CD4-positive, alpha-beta T cell treated with Interleukin-4 for 1 hour (primary cell): ENCODE measurements at places on chromosomes 2 and 18.

DNA sequence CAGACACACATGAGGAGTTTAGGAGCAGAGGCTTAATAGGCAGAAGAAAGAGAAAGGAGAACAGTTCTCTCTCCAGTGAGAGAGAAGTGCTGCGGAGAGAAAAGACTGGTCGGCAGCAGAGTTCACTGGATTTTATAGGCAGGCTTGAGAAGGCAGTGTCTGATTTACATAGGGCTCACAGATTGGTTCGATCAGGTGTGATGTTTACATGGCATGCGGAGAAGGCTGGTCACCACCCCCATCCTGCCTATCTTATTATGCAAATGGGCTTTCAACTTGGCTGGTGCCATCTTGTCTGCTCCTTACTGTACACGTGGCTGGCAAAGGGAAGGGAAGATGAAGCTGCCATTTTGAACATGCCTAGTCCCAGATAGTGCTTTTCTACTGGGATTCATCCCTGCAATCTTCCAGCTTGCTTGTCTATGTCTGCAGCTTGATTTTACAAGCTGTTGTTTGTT, 113.4 kb downstream of the AP1S3 start:
- DNase-seq, result no peak

GRCh38 chr2:179031731-179032408, 18.1 kb downstream of the CCDC141 start:
- DNase-seq, result no peak

- DNase-seq, result no peak
These were observed 48.2 kb downstream of the HAUS1 start for GRCh38 chr18:46152436-46152807.

DNA sequence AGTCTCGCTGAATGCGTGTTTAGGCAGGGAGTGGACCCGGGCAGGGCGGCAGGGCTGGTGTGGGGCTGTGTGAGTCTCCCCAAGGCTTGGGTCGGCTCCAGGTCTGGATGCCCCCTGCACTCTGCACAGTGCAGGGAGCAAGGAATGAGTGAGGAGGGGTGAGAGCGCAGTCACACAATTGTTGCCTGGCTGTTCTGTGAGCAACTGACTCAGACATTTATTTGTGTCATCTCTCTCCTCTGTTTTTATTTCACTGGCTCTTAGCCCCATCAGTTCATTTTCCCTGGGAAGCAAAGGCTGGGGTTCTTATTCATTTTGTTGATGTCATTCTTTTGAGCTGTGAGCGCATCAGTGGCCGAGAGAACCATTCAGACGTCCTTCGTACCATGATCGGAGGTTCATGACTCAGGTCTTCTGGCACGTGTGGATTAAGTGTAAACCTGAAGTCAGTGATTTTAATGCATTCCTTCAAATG, 61.1 kb downstream of the GATA6 start:
- no peak for DNase-seq

DNA sequence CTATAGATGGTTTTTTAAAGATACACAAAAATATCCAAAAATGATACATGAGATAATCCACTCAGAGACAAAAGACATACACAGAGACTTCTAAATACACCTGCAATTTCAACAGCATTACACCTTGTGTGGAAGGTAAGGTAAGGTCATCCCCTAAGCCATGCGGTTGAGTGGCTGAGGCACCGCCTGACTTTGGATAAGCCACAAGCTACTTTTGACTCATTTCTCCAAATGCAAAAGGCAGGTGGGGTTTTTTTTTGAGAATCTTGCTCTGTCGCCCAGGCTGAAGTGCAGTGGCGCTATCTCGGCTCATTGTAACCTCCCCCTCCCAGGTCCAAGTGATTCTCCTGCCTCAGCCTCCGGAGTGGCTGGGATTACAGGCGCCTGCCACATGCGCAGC, 13.1 kb downstream of the AP1S3 start:
- DNase-seq, result no peak

DNA sequence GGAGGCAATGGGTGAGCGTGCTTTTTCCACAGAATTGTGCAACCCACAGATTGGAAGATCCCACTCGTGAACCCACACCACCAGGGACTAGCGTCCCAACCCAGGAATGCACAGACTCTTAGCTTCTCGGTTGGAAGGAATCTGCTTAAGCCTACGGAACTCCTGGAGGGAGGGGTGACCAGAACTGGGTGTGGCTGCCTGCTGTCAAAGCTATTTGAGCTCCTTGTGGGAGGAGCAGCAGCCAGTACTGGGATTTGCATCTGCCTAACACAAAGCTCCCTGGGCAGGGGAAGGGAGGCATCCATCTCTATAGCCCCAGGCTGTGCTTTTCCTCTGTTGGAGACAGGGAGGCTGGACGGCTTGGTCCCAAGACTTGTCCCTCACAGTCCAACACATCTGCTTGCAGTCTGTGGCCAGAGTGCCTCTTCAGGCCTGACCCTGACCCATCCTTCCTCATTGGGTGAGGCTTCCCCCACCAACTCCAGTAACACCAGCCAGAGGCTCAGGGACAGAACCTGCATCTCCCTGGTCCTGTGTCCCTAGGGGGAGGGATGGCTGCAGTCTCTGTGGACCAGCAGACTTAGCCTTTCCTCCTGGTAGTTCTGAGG, 27.9 kb downstream of the HNMT start:
- no peak for DNase-seq

GRCh38 chr2:238613610-238614009, 186.9 kb downstream of the ASB1 start:
- DNase-seq, result no peak

DNA sequence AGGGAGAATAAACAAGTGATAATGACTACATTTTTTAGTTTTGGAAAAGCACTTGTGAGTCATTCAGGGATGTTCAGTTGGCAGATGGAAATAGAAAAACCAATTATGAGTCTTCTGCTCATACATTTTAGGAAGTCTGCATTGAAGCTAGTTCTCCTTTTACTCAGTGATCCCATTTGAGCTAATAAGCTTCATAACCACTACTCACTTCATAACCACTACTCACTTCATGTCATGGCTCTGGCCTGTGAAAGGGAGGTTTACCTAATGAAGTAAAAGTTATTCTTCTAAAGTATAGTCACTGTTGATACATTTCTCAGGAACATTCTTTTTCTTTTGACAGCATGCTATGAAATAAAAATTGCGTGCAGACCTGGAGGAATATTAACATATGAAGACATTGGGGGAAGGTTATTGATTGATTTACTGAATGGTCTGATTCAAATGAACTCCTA, 948.7 kb downstream of the TSN start:
- DNase-seq, result no peak

DNA sequence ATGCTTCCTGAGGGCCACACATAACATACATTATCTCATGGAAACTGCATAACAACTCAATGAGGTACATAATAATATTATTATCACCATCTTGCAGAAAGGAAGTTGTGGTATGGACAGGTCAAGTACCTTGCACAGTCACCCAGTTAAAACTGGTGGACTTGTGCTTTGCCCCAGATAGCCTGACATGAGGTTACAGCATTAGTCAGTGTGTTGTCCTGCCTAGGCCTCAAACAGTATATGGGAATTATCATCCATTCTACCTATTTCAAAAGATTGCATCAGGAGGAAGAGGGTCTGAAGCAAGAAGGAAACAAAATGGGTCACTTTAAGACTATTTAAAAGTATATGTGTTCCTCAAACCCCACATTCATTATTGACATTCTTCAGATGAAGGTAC, 5.4 kb upstream of the ANTXR1 start:
- no peak for DNase-seq

- DNase-seq, result no peak
These were observed 584.5 kb upstream of the LRRTM1 start for GRCh38 chr2:80889009-80889408.

GRCh38 chr2:27916293-27916995, 25.9 kb downstream of the BABAM2 start:
- DNase-seq, result no peak

- DNase-seq, result no peak
These were observed 23.8 kb upstream of the ATOH8 start for GRCh38 chr2:85729825-85730510.

DNA sequence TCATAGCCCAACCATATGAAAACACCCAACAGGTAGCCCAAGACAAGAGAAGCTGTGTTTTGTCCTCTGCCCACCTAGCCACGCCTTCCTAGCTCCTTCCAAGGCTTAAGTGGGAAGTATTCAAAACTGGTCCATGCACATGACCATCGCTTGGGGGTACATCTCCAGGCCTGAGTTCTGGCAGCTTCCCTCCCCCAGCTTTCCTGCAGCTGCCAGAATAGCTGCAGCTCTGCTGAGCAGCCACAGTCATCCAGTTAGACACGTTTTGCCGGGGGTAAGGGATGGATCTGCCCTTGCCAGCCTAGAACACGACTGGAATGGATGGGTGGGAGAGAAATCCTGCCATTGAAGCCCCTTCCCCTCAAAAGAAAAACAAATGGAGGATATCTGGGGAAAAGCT, 166.8 kb downstream of the NRP2 start:
- no peak for DNase-seq

DNA sequence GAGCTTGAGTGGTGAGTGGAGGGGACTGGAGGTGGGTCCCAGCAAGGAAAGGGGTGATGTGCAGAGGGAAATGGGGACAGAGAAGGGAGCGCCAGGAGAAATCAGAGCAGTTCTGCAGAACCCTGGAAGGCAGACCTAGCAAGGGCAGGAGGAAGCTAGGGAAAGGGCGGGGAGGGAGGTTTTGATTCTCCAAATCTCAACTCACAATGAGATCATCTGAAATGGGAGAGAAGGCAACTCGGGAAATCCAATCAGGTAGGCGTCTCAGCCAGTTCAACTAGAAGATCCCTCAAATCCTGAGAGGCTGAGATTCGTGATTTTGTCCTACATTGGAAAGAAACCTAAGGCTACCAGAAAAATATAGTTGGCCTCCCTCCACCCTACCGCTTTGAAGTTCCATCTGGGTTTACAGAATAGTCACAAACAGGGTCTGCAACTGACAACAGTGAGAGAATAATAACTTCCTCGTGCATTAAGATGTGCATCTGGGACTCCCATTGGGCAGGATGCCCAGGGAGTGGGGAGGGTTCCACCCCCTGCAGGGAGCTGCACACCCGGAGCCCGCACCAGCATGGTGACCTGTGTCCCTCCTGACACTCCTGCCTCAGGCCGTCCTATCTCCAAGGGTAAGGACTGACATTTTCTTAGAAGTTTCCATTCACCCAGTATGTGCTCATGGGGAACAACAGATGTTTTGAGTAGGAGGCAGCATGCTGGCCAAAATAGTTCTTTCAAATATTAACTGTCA, 113.3 kb upstream of the ODC1 start:
- DNase-seq, result no peak

- DNase-seq, result no peak
These were observed 70.6 kb upstream of the RAB6C start for GRCh38 chr2:129908721-129909373.

GRCh38 chr2:182207049-182207746, 219.6 kb downstream of the PDE1A start:
- no peak for DNase-seq

DNA sequence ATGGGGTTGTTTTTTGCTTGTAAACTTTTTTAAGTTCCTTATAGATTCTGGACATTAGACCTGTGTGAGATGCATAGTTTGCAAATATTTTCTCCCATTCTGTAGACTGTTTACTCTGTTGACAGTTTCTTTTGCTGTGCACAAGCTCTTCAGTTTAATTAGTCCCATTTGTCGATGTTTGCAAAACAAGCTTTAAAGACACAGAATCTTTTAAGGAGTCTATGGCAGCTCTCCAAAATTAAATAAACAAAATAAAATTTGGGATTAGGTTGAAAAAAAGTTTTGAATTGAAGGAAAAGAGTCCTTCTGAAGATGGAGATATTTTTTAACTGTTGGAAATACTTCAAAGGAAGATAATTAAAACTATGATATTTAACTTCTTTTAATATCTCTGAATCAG, 88.8 kb downstream of the MAP3K20 start:
- no peak for DNase-seq

DNA sequence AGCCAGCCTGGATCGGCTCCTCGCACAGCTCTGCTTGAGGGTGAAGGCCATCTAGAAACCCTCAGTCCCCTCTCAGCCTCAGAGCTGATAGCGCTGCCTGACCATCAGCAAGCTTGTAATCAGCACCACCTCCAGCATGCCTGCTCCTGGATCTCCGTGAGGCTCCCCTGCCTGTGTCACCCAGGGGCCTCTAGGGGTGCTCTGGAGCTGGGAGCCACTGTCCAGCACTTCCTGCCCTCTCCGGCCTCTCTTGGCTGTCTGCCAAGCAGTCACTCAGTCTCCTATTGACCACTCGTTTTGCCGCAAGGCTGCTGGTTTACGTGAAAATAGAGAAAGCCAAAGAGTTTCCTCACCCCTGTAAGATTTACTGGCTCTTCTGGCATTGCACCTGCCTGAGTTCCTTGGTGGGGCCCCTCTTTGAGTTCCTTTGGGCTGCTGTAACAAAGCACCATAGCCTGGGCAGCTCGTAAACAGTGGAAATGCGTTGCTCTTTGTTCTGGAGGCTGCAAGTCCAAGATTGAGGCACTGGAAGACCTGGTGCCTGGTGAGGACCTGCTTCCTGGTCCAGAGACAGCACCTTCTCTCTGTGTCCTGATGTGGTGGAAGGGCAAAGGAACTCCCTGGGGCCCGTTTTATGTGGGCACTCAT, 17.9 kb downstream of the CAPN10 start:
- no peak for DNase-seq

DNA sequence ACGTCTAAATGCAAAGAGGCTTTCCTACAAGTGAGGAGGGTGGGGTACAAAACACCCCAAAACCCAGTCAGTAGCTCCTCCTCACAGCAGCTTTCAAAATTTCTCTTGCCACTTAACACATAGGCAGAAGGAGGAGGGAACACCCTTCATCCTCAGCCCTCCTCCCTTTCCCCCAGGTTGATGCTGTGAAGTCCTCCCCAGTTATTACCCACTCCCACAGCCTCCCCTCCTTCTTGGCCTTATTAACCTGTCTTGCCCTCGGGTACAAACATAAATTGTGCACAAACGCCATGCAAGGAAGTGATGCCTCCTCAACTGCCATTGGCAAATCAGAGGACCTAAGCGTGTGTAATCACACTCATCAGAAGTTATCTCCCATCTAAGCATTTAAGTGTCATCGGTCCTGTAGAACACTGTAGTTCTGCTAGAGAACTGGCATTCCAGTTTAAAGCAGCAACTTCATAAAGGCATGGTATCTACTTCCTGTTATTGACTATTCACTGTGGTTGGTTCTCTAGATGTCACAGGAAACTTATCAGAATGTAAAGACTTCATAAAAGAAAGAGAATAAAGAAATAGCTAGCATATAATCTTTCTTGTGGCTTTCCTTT, at the start of gene DSC1:
Gene DSC1 (minus strand): TSS at position 32 of the 611 bp plus-strand sequence. CDS start 262 bp downstream, outside the sequence.
- peak; percentile 23 for DNase-seq

GRCh38 chr2:237662671-237663093, 35.3 kb downstream of the LRRFIP1 start:
- peak; percentile 87 for DNase-seq

- no peak for DNase-seq
These were observed 26.4 kb upstream of the GALR1 start for GRCh38 chr18:77223221-77223639.

GRCh38 chr2:27606611-27607010, 22.2 kb downstream of the CCDC121 start:
- DNase-seq, result no peak
